Astrocyte (in vitro differentiated cells and primary cell): ENCODE measurements at places on chromosomes 2 and 18.

- no peak for DNase-seq
Measured at GRCh38 chr2:128342550-128342949, 23.9 kb upstream of the HS6ST1 start.

DNA sequence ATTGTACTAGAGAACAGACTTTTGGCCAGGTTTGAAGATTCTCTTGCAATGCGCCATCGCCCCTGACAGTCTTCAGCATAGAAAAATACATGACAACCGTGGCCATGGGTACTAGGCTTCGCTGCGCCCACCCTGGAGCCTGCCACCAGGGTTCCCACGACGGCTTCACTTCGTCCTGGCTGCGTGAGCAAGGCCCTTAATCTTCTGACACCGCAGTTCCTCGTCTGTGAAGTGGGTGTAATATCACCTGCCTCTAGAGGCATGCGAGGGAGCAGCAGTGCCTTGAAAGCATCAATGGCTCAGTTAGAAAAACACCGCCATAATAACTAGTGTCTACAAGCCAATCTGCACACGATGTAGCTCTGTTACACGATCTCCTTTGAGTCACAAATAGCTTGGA is 175.2 kb upstream of the HS6ST1 start:
- no peak for DNase-seq

GRCh38 chr2:238320648-238321281 is 447 bp downstream of the TRAF3IP1 start:
- no peak for DNase-seq

DNA sequence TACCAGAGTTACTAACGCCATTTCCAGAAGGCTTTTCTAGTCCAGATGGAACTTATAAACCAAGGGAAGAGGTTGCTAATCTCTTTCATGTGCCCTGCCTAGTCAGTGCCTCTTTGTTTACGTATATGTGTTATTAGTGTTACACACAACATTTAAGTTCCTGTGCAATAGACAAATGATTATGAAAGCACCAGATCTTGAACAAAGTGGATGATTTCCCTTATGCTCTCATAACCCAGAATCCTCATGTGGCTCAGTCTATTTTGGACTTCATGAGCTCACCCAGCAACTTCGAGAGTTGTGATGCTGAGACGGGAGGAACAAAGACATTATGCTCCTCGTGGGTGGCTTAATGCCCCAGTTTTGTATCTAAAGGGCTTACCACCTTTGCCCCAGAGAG is 214.4 kb upstream of the SP5 start:
- no peak for DNase-seq

GRCh38 chr2:232505856-232506255 is 14.3 kb upstream of the PRSS56 start:
- no peak for DNase-seq

DNA sequence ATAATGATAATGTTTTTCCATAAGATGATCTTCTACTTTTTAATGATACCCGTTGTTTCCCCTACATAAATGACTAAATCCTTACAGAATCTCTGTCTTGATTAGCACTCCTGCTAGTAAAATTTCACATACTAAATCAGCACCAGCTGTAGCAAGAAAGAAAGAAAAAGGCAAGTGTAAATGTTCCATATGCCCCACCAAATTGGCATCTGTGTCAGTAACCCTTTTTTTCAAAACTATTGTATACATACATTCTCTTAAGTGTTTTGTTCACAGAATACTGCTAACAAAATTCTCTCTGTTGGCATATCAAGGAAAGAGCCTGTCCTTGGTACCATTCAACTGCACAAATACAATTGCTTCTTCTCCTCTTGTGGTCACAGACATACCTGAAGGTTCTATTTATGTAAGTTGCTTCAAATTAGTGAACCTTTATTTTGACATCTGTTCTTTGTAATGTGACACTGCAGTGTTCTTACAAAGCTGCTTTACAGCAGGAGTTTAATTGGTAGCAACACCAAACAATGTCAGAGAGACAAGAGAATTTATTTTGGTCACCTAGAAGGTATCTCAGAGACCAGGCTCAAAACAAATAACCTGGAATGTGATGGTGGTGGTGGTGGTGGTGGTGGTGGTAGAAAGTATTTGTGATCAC is 641.9 kb downstream of the ZEB2 start:
- no peak for DNase-seq

GRCh38 chr2:30026091-30027055 is 105.0 kb upstream of the ALK start:
- peak; percentile 51 for DNase-seq

GRCh38 chr2:100278986-100279385 is 43.3 kb downstream of the LONRF2 start:
- DNase-seq: no peak

DNA sequence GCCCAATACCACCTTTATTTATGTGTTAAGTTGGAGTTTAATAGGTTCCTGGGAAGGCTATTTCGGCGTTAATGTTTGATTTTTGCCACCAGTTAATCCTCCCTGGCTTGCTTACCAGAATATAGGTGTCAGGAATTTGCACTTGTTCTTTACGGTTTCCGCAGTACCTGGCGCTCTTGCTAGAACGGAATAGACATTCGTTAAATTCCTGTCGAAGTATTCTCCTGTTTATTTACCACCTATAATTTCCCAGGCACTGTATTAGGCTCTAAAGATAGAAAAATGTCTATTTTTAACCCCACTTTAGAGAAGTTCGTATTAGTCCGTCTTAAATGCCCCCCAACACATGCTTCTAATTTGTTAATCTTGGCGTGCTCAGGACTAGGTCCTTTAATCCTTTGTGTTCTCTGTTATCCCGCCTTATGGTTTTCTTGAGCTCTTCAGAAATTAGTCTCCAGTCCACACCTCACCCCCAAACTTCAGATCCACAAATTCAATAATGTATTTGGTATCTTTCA is 575 bp downstream of the CCDC150 start:
- DNase-seq: no peak

GRCh38 chr2:99789849-99790248 is 300.0 kb upstream of the REV1 start:
- DNase-seq: no peak

DNA sequence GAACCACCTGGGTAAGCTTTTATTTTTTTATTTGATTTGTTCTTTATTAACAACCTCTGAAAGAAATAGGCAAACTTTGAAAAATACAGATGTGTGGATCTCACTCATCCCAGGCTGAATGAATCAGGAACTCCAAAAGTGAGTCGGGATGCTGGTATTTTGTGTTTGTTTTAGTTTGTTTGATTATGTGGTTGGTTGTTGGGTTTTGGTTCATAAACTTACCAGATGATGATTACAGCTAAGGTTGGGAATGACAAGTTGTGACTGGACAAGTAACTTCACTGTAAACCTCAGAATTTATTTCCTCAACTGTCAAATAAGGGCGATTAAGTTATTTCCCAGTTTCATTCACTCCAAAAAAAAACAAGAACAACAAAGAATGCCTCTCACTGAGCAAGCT is 80.5 kb upstream of the KIF5C start:
- peak; percentile 29 for DNase-seq

- DNase-seq: peak; percentile 84
Measured at GRCh38 chr2:230053753-230054478, 14.8 kb downstream of the SLC16A14 start.

DNA sequence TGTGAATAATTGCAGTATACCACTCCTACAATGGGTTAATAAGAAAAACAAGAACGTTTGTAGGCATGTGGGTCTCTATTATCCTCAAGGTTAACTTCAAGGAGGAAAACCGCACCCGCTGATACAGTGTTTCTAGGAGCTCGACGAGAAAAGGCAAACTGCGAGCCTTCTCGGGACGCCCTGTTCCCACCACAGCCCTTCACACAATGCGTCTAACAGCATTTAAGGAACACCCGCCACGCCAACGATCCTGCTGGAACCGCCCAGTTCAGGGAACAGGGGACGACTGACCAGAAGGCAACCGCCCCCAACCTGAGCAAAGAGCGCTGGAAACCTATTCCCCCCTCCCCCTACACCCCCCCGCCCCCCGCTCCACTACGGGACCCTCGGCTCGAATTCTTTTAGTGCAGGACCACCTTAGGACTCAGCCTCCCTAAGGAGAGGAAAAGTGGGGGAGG is 710 bp upstream of the TMSB10 start:
- peak; percentile 55 for DNase-seq

DNA sequence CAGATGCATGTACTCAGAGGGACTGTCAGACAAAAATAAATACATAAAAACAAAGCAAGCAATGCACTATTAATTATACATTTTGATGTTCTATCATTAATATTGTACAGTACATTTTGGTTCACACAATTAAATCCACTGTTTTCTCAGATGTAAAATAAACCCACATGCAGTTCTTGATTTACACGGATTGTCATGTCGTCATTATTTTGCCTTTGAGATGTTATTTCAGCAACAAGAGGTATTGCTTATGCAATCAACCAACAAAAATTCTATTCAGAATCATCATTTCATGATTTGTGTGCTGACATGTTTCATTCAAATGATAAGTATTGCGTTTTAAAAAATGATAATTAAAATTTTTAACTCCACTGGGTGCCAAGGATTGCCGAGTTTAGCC is 79.2 kb downstream of the TSHZ1 start:
- DNase-seq: no peak

- no peak for DNase-seq
Measured at GRCh38 chr2:71689968-71690834, 236.8 kb downstream of the DYSF start.

DNA sequence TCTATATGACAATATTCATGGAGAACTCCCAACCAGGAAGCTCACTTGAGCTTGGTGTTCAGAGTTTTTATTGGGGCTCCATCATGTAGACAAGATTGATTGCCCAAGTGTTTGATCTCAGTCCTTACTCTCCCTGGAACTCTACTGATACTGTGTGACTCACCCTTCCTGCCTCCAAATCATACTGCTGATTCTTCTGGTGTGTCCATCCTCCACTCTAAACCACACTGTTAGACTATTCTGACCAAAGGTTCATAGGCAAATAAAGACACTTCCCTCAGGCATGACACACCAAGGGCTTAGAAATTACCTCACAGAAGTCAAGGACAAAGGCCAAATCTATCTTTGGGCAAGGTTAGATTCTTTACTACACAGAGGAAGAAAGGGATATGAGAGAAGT is 107.9 kb upstream of the CDH20 start:
- DNase-seq: peak; percentile 2

GRCh38 chr18:9174302-9174701 is 37.7 kb downstream of the ANKRD12 start:
- no peak for DNase-seq

- DNase-seq: no peak
Measured at GRCh38 chr2:201084863-201085262, 13.1 kb downstream of the NDUFB3 start.

- no peak for DNase-seq
Measured at GRCh38 chr2:44768438-44769236, 172.9 kb upstream of the SIX3 start.

GRCh38 chr2:118970396-118971135 is 28.6 kb downstream of the MARCO start:
- DNase-seq: no peak

DNA sequence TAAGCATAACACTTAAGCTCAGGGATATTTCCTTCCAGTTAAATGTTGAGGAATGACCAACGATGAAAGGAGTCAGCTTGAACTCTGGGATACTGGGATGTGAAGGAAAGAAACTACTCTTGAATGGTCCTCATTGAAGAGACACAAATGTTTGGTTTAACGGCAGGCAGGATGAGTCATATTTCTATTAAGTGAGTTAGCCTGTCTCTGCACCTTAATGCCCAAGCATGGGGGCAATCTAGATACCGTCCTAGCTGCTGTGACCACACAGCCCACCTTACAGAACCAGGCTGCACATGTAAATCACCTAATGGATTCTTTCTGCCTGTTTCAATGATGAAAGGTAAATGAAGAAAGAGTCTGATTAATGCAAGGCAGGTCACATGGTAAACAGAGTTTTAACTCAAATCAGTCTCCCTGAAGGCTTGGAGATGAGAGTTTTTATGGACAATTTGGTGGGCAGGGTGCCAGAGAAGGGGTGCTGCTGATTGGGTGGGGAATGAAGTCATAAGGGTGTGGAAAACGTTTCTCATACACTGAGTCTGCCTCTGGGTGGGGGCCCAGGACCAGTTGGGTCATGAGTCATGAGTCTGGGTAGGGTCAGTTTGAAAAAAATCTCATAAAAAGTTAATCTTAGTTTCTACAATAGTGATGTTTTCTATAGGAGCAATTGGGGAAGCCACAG is 144.6 kb upstream of the MMADHC start:
- peak; percentile 56 for DNase-seq

GRCh38 chr2:60424233-60424632 is 129.2 kb downstream of the BCL11A start:
- DNase-seq: no peak

DNA sequence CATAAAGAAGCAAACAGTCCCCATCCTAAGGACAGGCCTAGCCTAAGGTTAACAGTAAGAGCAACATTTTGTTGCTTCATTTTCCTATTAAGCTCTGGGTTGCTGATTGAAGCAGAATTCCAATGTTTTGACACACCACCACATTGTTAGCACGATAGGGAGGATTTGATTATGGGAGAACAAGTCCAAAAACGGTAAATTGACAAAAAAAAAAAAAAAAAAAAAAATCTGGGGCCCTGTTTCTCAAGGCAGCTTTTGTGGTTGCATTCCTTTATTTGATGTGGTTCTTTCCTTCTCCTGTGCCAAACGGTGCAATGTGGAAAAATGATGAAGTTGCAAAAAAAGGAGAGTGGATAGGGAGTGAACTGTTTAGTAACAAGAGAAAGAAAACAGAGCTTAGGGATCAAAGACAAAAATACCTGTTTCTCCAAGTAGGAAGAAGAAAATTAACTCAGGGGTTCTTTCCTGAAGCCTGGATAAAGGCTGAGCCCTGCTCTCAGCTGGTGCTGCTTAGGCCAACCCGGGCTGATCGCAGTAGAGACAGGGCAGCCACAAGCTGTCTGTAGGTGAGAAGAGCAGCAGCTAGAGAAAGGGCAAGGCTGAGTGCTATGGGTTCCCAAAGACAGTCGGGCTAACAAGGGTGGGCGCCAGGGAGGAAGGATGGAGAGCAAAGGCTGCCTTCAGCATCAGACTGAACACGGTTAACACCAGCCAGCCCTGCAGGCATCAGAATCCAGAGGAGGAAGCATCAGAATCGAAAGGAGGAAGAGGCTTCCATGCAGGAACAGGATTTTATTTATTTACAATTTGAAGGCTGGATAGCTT is 167.8 kb upstream of the FOSL2 start:
- peak; percentile 97 for DNase-seq

DNA sequence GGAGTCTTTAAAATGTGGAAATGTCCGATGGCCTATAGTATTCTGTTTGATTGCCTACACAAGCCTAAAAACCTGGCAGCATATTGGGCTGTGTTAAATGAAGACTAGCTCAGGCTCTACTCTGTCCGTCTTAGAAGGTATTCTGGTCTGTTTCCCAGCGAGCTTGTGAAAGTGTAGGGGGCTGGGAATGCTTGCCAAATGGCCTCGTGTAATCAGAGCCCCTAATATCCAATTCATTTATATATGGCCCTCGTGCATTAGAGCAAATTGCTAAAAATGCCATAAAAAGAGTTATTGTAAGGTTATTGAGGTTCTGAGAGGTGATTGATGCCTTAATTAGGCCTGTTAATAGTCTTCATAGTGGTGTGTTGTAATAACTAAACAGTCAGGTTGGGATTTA is 1500.4 kb downstream of the DPP10 start:
- DNase-seq: no peak
